Right hindlimb (tissue), 1 donor: ENCODE measurements at places on chromosomes 6 and 20.

DNA sequence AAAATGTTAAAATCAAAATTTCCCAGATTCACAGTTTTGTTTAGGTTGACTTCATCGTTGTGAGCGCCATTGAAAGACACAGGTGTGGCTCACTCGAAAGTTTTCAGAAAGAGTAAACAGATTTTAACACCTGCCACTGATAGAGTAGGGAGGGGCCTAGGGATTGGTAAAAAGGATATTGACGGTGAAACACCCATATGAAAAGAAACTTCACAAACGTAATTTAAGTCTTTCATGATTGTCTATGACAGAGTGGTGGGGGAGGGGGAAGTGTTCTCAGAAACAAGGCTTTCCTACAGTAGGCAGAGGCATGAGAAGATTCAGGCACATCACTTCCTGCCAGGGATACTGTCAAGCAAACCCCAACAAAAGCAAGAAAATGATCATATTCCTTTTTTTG is 101.4 kb downstream of the PERP start:
- DNase-seq, result no peak

- no peak for DNase-seq
Measured at GRCh38 chr20:37921341-37921929, 18.5 kb downstream of the VSTM2L start.

DNA sequence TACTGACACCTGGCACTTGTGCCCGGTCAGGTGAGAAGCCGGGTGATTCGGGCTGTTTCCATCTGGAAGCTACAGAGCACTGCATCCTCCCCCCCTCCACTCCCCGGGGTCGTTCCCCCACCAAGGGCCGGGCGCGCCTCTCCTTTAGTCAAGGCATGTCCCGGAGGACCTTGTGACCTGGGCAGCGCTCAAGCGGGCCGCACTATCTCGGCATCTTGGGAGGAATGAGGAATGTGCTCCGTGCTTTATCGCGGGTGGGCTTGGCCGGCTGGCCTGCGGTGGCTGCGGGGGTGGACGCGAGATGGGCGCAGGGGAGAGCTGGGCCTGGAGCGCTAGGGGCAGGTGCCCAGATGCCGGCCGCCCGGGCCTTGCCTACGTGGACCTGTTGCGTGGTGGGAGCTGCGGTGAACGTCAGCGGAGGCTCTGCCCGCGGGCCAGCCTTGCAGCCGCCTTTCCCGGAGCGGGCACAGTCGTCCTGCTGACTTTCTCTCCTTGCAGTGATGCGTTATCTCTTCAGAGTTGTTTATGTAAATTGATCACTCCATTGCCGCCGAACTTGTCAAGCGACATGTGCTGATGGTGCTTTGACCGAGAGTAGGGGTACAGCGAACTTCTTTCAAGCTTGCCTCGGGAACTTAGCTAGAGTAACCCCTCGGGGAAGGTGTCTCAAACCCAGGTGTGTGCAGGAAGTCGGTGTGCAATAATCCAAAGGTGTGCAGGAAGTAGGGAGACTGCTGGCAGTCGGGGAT is 1.1 kb downstream of the LRRC1 start:
- DNase-seq, result peak; percentile 46

GRCh38 chr6:159996626-159997497 is 28.0 kb downstream of the IGF2R start:
- DNase-seq, result no peak

GRCh38 chr20:3677733-3678132 is 4.1 kb downstream of the ADAM33 start:
- peak; percentile 84 for DNase-seq
